ENCODE measurements at places on chromosomes 5 and 9. TPM values are rescaled to one million over a fixed set of nuclear protein-coding genes. Genes with fewer than 3 reads are reported as not detected.

Gene PCDHGA6
- 0.70 TPM for total RNA-seq

Gene FAM153A
- total RNA-seq, result 1.5 TPM

Gene OR1L6
- total RNA-seq, result not detected

Gene GABRG2
- total RNA-seq, result not detected

Gene NNT
- total RNA-seq, result 30.5 TPM

Gene LCN1
- not detected for total RNA-seq

Gene SYK
- 55.5 TPM for total RNA-seq

Gene INSL4
- not detected for total RNA-seq

Gene MAT2B
- 49.3 TPM for total RNA-seq

Gene NEUROG1
- not detected for total RNA-seq

Gene IFNA2
- total RNA-seq, result not detected

Gene LCN15
- not detected for total RNA-seq

Gene FOXD4L6
- not detected for total RNA-seq

Gene AIF1L
- 2.7 TPM for total RNA-seq

Gene GTF2H2
- total RNA-seq, result 13.5 TPM

Gene TARS1
- total RNA-seq, result 61.8 TPM

Gene OGN
- total RNA-seq, result 3.8 TPM

Gene IFNA21
- not detected for total RNA-seq

Gene ARL14EPL
- not detected for total RNA-seq

Gene GTF3C4
- total RNA-seq, result 5.6 TPM

Gene BRD9
- 36.4 TPM for total RNA-seq

Gene OR1Q1
- not detected for total RNA-seq

Gene CNOT8
- total RNA-seq, result 36.9 TPM

Gene MTAP
- 28.1 TPM for total RNA-seq

Gene MRPS30
- total RNA-seq, result 61.1 TPM

Gene CCNI2
- total RNA-seq, result 7.4 TPM

Gene RBM27
- 10.6 TPM for total RNA-seq

Gene GRXCR2
- total RNA-seq, result not detected

Gene CAMK4
- total RNA-seq, result 7.2 TPM

Gene F12
- 6.0 TPM for total RNA-seq

Gene ADGRV1
- 6.5 TPM for total RNA-seq

Gene NIM1K
- not detected for total RNA-seq

Gene UBTD2
- total RNA-seq, result 23.2 TPM

Gene CCL28
- 12.4 TPM for total RNA-seq

Gene PIP5K1B
- total RNA-seq, result 51.8 TPM

Gene GDA
- 263 TPM for total RNA-seq

Gene TLX3
- total RNA-seq, result not detected

Gene SELENOP
- 404 TPM for total RNA-seq

Gene GZMA
- total RNA-seq, result 2.2 TPM

Gene SLCO4C1
- 1.7 TPM for total RNA-seq

Gene CDH6
- total RNA-seq, result 5.8 TPM

Gene SPINK1
- total RNA-seq, result 46.2 TPM

Gene CSF1R
- total RNA-seq, result 15.8 TPM

Gene SVEP1
- 40.1 TPM for total RNA-seq

Gene PCDHB12
- total RNA-seq, result 0.35 TPM

Gene IL6ST
- 94.0 TPM for total RNA-seq

Gene CRHBP
- 3.9 TPM for total RNA-seq

All from Peyer's patch (tissue), 4 donors.